ENCODE measurements at places on chromosomes 13 and 19. TPM values are rescaled to one million over a fixed set of nuclear protein-coding genes. Genes with fewer than 3 reads are reported as not detected.
A peak's percentile ranks its signal among the peaks of the same experiment; 100 is the strongest.

DNA sequence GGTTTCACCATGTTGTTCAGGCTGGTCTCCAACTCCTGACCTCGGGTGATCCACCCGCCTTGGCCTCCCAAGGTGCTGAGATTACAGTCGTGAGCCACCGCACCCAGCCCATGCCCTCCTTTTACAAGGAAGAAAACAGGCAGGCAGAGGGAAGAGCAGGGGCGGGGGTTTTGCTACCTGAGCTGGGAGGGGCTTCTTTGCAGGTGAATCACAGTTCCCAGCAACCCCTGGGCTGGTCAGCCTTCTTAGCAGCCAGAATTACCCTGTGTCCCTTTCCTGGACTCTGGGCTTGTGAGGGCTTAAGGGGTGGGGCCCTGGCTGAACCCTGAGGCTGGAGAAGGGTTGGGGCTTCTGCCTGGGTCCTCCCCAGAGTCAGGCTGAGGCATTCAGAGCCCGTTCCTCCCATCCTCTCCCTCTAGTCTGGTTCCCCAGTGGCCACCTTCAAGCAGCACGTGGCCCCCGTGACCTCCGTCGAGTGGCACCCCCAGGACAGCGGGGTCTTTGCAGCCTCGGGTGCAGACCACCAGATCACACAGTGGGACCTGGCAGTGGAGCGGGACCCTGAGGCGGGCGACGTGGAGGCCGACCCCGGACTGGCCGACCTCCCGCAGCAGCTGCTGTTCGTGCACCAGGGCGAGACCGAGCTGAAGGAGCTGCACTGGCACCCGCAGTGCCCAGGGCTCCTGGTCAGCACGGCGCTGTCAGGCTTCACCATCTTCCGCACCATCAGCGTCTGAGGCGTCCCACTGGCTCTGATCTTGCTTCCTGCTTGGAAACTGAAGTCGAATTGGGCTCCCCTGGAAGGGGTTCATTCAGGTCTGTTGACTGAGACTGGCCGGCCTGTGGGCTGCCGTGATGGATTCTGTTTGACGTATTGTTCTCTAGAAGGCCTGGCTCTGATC is 2.8 kb upstream of the KCNJ14 start:
- peak; percentile 79 for DNase-seq

DNA sequence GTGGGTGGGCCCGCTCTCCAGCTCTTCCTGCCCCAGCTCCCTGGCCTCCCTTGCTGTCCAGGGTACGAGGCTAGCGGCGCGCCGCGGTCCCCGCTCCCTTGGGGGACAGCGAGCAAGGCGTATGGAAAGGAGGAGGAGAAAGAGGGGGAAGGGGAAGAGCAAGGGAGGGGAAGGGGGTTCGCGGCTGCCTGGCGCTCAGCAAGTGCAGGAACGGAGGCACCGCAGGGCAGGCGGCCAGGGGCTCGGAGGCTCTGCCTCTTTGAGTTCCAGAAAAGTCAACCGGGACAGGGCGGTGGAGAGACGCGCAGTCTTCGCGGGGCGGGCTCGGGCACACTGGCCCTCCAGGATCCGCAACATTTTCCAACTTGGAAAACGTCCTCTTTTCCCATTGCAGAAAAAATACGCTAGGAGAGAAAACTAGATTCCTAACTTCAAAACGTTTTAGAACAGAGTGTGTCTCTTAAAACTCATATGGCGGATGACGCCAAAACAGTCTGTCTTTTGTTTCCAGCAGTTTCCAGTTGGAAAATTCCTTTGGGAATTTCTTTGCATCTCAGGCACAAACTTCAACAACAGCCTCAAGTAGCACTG is 23.1 kb upstream of the TNFRSF19 start:
- no peak for DNase-seq

DNA sequence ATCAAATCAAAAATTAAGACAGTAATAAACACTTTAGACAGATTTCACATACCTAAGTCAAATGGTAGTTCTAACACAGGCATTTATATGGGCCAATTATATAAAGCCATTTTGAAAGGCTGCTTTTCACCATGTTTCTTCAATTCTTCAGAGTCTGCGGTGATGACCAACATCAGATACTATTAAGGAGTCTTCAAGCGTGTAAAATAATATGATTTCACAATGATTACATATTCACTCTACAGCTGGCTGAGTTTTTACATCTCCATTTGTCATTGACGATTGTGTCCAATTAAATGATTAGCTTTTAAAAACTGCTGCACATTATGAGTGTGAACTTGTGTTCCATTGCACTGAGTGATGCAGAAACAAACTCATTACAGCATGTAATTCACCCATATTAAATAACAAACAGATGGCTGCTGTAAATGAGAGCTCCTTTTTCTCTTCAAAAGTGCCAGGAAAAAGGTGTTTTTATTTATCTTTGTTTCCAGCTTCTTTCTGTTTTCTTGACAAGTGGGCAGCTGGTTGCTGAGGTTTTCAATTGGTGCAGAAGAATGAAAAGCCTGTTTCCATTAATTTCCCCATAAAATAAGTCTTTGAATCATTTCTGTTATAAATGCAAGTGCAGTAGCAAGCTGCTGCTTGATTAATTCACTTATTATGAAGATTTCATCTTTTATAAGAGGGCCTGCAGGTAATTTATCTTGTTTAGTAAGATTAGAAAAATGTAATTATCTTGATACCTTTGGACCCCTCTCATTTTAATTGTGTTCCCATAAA is 676.1 kb upstream of the KLHL1 start:
- DNase-seq = no peak

GRCh38 chr19:36997843-36998235 is 80.4 kb upstream of the ZNF420 start:
- no peak for DNase-seq

DNA sequence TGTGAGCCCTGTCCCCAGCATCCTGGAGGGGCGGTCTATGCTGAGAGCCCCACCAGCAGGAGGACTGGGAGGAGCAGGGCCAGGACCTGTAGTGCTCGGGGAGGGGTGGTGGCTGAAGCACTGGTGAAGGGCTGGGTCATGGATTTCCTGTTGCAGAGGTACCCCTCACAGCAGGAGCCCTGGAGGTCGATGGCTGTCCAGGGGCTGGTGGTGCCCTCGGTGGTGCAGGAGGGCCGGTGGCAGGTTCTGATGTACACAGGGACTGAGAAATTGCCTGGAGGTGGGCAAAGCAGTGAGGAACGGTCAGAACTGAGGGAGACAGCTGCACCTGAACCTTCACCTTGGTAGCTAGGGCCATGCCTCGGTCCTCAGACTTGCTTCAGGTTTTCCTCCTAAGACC is 4.7 kb downstream of the LYPD5 start:
- DNase-seq = no peak

DNA sequence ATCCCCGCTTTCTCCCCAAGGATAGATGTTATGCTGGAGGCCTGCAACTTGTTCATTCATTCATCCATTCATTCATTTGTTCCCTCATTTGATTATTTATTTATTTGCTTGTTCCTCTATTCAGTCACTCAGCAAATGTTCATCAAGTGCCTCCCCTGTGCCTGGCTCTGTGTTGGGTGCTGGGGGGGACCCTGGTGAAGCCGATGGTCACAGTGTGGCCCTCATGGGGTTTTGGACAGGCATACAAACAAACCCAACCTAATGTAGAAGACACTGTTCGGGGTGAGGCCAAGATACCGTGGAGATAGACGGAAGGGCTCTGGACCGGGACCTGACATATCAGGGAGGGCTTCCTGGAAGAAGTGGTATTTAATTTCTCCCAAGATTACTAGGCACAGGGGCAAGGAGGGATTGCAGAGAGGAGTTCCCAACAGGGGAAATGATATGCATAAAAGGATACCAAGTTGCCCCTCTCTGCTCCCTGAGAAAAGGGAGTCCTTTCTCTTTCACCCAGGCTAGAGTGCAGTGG is 58.1 kb downstream of the ZNF536 start:
- DNase-seq = no peak

GRCh38 chr13:98386637-98387036 is 190.3 kb downstream of the STK24 start:
- no peak for DNase-seq

DNA sequence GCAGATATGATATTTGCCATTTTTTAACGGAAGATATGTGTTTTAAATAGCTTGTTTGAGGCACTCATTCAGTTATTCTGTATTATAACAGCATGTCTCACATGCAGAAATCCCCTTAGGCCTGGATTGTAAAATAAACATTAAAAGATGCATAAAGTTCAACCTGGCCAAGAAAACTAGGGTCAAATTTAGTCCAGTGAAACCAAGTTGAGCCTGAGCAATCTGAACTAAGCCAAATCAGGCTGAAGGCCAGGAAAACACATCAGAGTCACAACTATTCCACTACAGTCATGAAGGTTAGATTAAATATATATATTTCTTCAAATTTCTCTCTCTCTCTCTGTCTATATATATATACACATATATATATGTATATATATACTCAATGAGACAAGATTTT is 504.8 kb downstream of the SLITRK1 start:
- no peak for DNase-seq

GRCh38 chr13:35856084-35856483 is 275.1 kb downstream of the DCLK1 start:
- no peak for DNase-seq

Gene GAS6
- total RNA-seq = 154 TPM

Gene ACP7
- total RNA-seq = not detected

Gene UPK1A
- not detected for total RNA-seq

Gene C19orf67
- not detected for total RNA-seq

Gene GTPBP3
- total RNA-seq = 14.9 TPM

Gene APOC4
- not detected for total RNA-seq

Gene SLC10A2
- not detected for total RNA-seq

Gene CDC16
- total RNA-seq = 95.8 TPM

Gene IGFLR1
- total RNA-seq = 6.4 TPM

Gene CGB3
- total RNA-seq = not detected
